ENCODE measurements at places on chromosomes 3 and 15. TPM values are rescaled to one million over a fixed set of nuclear protein-coding genes. Genes with fewer than 3 reads are reported as not detected.

DNA sequence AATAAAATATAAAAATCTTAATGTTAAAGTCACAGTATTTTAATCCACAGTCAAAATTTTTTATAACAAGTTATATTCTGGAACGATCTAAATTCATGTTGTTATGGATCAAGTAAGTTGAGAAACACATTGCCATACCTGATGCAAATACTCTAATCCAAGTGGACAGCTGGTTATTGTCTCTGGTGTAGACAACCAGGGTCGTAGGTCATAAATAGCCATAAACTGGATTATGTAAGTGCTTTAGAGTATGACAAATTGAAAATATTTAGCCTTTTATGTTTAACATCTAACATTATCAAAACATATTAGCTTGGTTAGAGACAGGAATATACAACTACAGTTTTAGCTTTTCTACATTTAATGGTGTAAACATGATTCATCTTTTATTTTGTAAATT is 53.0 kb downstream of the PLSCR2 start:
- no peak for DNase-seq

DNA sequence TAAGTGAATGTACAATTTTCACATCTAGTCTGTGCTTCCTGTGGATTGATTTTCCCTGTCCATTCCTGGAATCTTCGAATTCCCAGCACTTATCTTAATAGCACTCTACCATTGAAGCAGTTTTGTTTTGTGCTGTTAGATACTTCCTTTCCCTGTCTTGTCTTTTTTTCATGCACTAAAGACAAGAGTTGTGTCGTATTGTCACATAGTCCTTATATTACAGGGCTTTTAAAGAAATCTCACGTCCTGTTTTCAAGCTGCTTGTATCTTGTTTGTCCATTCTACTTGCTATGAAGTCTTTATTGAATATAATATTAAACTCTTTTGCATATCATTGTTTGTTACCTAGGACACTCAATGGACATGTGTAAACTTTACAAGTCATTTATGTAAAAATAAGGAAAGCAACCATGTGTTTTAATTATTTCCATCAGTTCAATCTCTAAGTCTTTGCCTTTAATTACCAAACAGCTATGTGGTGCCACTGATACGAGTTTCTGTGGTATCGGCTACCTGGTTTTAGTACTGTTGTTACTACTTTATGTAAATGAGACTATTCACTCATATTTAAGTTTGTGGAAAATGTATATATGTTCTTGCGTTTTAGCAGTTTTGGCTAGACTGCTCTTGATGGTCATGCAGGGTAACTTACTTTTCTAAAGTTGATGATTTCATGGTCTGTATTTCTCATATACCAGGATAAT is 10.3 kb downstream of the PIK3CA start:
- DNase-seq: no peak

DNA sequence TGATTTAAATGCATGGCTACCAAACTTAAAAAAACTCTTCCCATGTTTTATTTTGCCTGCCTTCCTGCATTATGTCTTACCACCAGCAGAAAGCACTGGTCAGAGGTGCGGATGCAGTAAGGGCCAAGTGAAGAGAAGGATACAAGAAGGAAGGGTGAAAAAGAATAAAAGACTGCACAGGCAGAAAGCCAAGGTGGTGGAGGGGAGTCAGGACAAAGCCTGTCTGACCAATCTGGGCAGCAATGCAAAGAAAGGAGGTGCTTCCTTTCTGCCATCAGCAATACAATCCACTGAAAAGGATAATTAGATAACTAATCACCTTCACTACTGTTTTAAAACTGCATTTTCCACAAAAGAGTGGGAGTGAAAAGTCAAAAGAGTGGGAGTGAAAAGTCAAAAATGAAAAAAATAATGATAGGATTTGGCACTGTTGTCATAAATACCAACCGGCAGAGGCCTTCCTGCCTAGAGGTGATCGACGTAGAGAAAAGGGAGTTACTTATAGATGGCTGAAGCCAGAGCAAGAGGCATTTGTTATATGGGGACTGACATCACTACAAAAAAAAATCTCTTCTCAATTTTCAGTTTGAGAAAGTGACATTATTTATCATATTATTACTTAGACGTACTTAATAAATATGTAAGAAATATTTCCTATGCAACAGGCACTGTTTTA is 385.3 kb downstream of the TBC1D5 start:
- DNase-seq: no peak

- DNase-seq: peak; percentile 48
Measured at GRCh38 chr15:84949845-84950569, 31.6 kb upstream of the PDE8A start.

The TRPM1 gene
- not detected for total RNA-seq

The FMN1 gene
- total RNA-seq: 26.6 TPM

DNA sequence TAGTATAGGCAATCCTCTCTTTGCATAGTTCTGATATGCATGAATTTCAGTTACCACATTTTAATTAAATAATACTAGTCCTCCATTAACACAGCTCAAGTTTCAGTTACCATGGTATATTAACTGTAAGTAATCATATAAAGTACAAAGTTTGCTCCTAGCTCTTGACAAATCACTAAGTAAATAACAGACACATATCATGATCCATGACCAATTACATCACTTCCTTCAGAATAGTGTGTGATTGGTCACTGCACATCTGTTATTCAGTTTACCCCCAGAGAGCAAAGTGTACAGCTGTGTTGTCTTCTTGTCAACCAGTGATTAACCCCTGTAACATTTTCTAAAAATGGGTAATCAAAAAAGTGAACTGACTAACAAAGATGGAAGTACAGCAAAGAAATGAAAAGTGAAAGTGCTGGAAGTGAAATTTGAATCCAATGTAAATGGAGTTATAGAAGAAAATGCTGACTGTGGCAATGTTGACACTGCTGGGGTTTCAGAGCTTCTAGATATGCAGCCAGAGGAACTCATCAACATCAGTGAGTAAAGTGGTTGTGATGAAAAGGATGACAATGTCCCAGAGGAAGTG is 30.2 kb upstream of the LEKR1 start:
- no peak for DNase-seq

DNA sequence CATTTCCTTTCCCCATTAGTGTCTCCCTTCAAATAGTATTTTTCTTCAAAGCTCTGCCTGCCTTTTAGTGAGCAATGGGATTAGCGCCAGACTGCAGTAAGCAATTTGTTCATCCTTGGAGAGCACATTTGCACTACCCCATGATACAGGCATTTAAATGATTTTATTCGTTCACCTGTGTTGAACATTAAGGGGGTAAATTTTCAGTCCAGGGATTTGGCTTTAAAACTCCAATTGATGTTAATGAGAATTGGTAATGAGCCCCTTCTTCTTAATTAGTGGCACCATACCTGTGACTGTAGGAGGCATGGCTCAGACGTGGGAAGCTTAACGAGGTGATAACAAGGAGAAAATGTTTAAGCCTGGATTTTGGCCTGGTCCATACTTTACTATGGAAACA is 161.4 kb upstream of the NANOGP8 start:
- DNase-seq: no peak

The PBRM1 gene
- 54.0 TPM for total RNA-seq

- DNase-seq: no peak
Measured at GRCh38 chr3:133840767-133841166, 35.2 kb downstream of the SRPRB start.

DNA sequence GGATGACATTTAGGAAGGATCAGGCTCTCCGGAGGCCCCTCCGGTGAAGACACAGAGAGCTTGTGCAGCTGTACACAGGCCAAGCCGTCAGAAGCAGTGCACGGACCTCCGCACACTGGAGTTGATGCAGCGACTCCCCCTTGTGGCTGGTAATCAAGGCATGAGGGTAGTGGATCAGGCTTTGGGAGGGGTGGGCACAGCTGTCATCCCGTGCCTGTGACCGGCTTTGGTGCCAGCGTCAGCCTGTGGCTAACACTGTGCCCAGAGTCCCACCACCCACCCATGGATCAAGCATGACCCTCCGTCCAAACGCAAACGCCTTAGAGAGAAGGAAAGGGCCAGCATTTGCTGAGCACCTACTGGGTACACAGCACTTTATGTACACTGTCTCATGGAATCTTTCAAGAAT is 8.2 kb upstream of the GRIP2 start:
- peak; percentile 85 for DNase-seq
